ENCODE measurements at places on chromosomes 5 and 9.

- no peak for DNase-seq
These were observed 11.5 kb downstream of the PDLIM4 start for GRCh38 chr5:132268769-132269551.

GRCh38 chr5:1161833-1162229, 39.6 kb upstream of the SLC6A19 start:
- DNase-seq: no peak

GRCh38 chr9:127319366-127320114, 55.0 kb downstream of the GARNL3 start:
- DNase-seq: no peak

- no peak for DNase-seq
These were observed 56.7 kb downstream of the PIK3R1 start for GRCh38 chr5:68272289-68272688.

- DNase-seq: no peak
These were observed 312.5 kb downstream of the ACTL7B start for GRCh38 chr9:108543251-108543778.

- DNase-seq: no peak
These were observed 206.2 kb downstream of the NR3C1 start for GRCh38 chr5:143197260-143197656.

GRCh38 chr9:17491780-17492179, 87.1 kb upstream of the SH3GL2 start:
- no peak for DNase-seq

DNA sequence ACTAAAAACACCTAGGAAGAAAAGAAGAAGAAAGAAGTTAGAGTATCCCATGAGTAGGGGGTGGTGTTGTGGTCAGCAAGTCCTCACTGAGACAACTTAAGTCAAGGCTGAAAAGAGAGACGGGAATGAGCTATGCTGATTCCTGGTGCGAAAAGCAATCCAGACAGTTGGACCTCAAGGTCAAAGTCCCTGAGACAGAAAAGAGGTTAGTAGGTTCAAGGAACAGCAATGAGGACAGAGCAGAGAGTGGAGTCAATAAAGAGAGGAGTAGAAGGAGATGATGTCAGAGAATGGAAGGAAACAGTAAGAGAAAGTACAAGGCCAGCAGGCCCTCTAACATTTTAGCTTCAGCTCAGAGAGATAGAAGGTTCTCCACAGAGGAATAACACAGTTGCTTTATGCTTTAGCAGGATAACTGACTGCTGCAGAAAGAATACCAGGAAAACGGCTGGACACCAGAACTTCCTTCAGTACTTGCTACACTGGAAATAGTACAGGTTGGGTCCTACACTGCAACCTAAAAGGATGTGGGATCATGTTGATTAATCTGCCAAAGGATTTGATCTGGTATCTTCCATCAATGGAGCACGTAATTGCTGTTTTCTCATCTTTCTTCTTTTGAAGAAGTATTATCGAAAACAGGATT, 43.6 kb downstream of the GNAQ start:
- DNase-seq: no peak

DNA sequence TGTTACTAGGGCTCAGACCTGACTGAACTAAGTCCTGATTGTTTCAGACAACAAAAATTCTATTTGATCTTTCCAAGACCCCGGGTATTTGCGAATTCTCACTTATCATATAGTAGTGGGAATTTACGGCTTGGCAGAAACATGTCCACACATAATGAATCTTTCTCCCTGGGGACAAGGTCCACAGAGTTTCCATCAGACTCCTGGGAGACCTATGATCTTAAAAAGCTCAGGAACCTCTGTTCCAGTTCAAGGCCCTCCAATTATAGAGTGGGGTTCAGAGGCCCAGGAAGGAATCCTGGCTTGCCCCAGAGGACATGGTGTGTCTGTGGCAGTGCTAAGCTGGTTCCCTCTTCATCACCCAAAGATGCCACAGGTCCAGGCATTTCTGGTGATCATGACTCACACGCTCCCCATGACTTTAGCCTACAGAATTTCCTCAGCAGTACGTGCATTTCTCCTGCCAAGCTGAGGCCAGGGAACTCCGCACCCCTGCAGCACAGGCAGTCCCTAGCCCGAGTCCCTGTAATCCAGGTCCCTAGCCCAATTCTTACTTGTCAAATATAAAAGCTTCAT, 12.6 kb downstream of the RAPGEF1 start:
- DNase-seq: no peak

DNA sequence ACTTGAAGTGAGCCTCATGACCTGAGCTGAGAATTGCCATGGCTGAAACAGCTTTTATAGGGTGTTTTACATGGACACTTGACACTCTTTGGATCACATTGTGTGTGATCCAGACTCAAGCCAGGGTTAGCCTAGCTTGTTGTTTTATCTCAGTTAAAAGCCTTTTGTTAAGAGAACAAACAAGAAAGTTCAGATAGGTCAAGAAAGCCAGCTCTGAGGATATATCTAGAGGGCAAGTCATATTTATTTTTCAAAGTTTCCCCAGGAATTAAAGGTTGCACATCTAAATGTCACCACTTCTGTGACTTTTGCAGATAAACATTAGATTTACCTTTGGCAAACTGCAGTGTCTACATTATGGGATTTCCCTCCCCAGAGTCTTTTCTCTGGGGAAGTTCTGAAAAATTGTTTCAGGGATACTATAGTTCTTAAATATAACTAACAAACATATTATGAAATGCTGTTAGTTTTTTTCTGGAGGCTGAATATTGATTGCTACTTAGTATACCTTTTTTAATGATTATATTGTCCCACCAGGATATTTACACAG, 134.5 kb downstream of the C9orf152 start:
- no peak for DNase-seq

DNA sequence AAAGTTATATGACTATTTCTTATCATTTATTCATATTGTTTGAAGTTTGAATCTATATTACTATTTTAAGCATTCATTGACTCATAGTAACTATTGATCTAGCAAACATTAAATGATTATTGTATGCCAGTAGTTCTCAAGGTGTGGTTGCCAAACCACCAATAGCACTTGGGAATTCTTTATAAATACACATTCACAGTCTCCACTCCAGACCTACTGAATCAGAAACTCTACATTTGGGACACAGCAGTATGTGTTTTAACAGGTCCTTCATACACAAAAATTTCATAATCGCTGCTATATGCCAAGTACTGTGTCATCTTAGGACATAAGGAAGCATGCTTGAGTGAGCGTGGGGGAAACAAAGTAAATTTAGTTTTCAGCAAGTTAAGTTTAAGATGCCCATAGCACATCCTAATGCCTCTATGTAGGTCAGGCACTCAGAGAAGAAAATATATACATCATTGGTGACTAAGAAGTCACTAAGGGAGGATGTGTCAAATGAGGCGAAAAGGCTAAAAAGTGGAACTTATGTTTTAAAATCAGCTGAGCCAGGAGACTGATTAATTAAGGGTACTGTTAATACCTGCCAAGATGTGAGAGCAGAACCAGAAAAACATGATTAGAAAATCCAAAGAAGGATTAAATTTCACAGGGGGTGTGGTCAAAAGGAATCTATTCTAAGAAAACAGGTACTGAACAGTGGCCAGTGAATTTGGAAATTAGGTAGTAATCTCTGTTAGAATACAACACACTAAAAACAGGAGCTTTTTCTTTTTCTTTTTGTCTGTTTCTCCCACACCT, 340.8 kb downstream of the HCN1 start:
- no peak for DNase-seq

- no peak for DNase-seq
These were observed 432.6 kb downstream of the CAAP1 start for GRCh38 chr9:26459959-26460358.

DNA sequence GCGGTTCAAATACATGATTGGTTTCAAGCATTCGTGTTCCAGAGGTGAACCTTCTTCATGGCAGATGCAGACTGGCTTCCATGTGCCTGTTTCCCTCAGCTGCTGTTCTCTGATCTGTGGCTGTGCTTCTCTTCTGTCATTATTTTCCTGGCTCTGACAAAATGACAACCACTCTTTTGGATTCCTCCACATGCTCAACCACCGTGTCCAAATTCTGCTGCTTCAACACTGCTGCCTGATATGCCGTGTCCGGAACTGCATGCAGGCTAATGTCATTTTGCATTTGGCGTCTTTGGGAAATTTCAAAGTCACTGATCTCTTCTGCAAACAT, 368.7 kb upstream of the ZNF608 start:
- no peak for DNase-seq

DNA sequence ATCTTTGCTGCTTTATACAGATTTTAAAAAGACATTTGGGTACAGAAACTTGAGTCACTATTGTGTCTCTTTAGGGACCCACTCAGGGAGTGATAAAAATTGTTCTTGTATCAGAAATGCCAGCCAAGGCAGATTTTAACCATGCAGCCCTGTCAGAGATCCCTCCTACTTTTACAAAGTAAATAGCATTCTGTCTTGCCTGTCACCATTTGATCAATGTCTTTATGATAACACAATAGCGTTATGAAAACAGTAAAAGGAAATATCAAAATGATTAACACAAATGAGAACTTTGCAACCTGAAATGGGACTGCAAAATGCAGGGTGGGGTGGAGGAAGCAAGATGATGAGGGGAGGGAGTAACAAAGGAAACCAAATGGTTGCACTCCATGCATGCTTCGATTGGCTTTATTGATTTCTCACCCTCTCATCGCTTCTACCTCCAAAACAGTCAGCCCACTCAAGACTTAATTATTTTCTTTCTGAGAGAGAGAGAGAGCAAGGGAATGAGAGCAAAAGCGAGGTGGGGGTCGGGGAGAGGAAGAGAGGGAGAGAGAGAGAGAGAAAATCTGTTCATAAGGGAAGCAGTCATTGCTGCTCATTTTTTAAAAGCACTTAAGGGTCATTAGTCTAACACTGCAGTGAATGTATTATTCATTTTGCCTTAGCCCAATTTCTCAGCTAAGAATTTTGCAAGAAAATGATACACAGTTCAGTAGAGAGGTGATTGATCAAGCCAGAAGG, 576.5 kb downstream of the CSNK1G3 start:
- no peak for DNase-seq

DNA sequence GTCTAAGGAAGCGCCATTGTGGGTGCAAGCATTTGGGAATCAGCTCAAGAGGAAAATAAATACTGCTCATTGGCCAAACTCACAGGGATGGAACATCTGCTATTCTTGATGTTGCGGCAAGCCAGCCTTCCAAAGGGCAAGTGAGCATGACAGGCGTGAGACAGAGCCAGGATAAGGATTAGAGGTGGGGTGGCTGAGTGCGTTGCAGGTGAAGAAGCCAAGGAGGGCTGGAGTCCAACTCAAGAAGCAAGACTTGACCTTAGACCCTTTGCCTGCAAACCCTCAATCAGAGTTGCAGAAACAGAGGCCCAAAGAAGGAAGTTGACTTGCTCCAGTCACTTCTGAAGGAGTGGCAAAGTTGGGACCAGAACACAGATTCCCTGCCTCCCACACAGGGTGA, 79.4 kb downstream of the WWC1 start:
- DNase-seq: no peak

- no peak for DNase-seq
These were observed 7.6 kb upstream of the CCDC152 start for GRCh38 chr5:42749020-42749419.

DNA sequence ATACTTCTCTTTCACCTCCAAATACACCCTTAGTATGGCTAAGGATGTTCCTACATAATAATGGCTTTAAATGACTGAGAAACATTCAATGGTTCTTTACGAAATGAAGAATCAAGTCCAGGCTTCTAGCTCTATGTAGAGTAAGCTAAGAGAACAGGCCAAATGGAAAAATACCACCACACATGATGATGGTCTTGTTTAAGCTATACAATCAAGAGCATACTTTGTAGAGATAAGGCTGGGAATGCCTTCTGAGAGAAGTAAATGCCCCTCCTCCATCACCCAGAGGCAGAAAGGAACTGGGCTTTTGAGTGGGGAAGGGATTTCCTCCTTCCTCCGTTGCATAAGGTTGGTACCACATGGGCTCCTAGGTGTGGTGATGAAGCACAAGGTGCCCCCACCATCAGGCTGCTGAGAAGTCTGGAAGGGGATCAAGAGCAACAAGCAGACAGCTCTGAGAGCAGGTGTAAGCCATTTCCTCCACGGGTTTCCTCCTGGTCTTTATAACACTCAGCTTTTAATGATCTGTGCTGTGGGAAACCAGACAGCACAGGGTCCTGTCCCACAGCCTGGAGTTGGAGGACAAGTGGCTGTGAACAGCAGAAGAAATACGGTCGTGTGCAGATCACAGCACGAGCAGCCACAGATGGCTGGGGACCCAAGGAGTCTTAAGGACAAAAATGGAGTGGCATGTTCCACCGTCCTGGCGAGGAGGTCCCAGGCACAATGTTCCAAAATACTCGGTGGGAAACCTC, 396.9 kb downstream of the CTNND2 start:
- DNase-seq: no peak

GRCh38 chr5:116675626-116675910, 100.9 kb upstream of the SEMA6A start:
- DNase-seq: no peak

- DNase-seq: no peak
These were observed 151.9 kb downstream of the NTRK2 start for GRCh38 chr9:84821431-84821830.

DNA sequence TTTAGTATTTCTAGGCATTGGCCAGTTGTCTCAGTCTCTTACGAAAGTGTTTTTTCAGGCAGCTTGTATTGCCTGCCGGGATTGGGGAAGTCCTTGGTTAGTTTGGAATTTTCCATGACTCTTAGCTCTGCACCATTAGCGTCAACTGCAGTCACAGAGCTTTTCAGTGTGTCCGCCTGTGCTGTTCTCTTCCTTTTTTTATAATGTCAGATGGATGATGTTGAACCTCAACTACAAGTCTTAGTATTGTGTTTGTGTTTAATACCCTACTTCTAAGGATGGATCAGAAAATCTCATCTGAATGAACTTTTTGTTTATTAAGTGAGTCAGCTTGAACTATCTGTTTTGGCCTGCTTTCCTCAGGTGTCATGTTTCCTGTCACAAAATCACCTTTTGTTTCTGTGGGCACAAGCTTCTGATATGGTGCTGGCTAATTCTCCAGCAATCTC, 33.1 kb downstream of the ATP6V0E1 start:
- peak; percentile 7 for DNase-seq

GRCh38 chr9:86503314-86503713, 149.1 kb upstream of the TUT7 start:
- DNase-seq: no peak

GRCh38 chr5:160133071-160133917, 14.0 kb upstream of the PWWP2A start:
- peak; percentile 8 for DNase-seq

DNA sequence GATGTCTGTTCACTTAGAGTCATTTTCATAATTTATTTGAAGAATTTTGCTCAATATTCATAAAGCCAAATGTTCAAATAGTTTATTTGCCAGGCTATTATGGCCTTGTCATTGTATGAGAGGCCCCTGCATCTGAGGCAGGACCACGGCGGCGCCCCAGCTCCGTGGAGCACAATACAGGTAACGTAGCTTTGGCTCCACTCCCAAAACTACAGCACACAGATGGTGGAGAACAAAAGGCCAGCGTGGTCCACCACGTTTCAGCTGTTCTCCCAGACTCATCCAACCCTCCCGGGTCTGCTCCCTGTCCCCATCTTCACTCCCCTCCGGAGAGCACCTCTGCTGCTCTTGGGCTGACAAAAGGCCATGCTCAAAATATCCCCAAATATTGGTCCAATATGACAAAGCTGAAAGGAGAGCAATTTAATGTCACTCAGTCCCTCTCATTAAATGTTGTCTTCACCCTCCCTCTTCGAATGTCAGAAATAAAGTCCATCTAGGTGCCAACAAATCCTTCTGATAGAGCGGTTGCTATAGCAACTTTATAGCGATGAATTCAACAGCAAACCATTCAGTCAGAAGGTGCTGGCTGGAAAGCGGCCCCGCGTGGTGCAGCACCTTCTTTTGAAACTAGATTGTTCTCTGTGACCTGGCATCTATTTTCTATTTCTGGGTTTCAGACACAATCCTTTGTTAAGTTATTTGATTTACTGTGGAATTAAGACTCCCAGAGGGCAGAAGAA, 504.3 kb downstream of the ARHGEF28 start:
- no peak for DNase-seq

GRCh38 chr9:132071847-132072507, 7.7 kb downstream of the MED27 start:
- no peak for DNase-seq

All from endothelial cell (in vitro differentiated cells).